Urinary bladder (tissue), 4 donors: ENCODE measurements at places on chromosomes 13 and 19. TPM values are rescaled to one million over a fixed set of nuclear protein-coding genes. Genes with fewer than 3 reads are reported as not detected.

Gene ZNF888
- polyA plus RNA-seq: 4.2 TPM

Gene FCGBP
- polyA plus RNA-seq: 9.4 TPM

Gene NTN5
- polyA plus RNA-seq: 0.80 TPM

Gene BRSK1
- 8.8 TPM for polyA plus RNA-seq

Gene KASH5
- not detected for polyA plus RNA-seq

Gene ZNF829
- 1.8 TPM for polyA plus RNA-seq

Gene TNNT1
- polyA plus RNA-seq: not detected

Gene CEACAM4
- 1.6 TPM for polyA plus RNA-seq

Gene IFI30
- polyA plus RNA-seq: 90.6 TPM

Gene CHERP
- 27.2 TPM for polyA plus RNA-seq

Gene IL27RA
- 4.8 TPM for polyA plus RNA-seq

Gene ISYNA1
- 35.6 TPM for polyA plus RNA-seq

Gene TRPC4
- 1.4 TPM for polyA plus RNA-seq

Gene DENND1C
- 1.4 TPM for polyA plus RNA-seq
